Central memory CD4-positive, alpha-beta T cell (primary cell): ENCODE measurements at places on chromosomes 6 and 20.

GRCh38 chr6:7992002-7992815, 72.0 kb downstream of the BLOC1S5 start:
- DNase-seq, result no peak

DNA sequence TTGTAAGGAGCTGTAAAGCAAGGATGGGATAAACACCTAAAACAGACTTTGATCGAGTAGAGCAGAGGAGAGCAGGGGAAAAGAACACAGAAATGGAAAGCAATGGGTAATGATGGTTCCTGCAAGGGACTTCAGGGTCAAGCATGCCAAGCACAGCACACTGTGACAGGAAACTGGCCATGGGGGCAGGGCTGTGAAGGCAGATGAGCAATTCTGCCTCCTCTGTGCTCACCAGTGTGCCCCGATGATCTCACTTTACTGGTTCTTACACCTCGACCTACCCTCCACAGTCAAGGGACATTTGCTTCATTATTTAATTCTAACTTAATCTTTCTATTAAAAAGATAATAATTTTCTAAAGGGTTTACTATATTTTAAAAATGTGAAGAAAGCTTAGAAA, 21.6 kb upstream of the MYB start:
- no peak for DNase-seq

DNA sequence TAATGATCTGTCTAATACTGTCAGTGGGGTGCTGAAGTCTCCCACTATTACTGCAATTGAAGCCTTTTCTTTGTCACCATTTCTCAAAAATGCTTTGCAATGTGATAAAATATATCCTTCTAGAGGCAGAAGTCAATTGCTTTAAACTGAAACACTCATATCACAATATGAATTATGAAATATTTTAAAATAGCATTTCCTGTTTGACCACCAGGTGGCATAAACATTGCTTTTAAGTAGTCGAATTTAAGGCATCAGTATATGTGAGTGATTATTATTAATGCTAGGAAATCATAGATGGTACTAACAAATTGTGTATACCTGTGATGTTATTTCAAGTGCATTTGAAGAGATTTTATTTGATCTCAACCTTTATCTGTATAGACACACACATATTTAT, 87.5 kb downstream of the MEI4 start:
- DNase-seq, result no peak

DNA sequence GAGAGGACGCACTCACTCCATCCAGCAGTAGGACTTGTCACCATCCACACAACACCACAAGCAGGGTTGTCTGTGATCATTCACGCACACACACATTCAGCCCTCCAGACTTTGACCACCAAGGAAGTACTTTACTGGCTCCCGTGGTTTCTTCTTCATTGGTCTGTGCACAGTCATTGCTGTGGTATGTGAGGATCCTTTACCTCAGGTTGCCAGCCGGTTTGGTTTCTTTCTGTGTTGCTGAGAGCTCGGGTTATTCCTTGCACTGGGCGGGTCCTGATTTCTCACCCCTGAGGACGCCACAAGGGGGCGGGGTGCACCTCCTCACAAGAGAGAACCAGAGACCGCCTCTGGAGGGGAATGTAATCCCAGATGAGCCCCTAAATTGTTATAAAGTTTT, 11.2 kb downstream of the SLC35A1 start:
- DNase-seq, result no peak

- DNase-seq, result peak; percentile 8
These were observed 7.2 kb downstream of the GCNT2 start for GRCh38 chr6:10528158-10528981.

GRCh38 chr6:84329516-84329915, 102.1 kb upstream of the CEP162 start:
- no peak for DNase-seq

DNA sequence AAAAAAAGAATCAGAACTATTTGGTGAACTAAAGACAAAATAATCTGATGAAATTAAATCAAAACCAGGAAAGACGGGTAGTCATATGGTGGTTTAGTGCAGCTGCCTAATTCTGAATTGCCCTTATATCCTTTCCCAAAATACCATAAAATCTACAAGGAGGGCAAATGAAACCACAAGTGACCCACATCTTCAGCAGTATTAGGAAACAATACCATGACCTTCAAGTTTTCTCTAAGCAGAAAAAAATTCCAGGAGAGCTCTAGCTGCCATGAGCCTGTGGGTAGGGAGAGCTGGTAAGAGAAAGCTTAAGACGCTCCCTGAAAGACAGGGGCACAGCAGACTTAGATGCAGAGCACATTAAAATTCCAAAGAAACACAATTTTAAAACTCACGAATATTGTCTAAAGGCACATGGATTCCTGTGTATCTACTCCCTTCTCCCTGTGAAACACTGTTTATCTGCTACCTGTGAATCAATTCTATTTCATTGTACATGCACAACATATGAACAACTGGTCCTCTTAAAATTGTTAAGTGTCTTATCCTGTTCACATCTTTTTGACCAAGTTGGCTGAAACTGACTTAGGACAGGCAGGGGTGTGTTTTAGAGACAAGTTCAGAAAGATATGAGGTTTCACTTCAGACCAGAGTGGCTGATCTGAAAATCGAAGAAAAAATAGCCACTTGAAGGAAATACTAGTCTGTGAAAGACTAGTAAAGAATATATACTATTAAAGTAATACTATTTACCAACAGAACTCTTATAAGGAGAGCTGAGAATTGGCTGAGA, 153.6 kb upstream of the SHLD1 start:
- no peak for DNase-seq

- no peak for DNase-seq
These were observed 338.7 kb downstream of the HTR1B start for GRCh38 chr6:77124604-77125003.

DNA sequence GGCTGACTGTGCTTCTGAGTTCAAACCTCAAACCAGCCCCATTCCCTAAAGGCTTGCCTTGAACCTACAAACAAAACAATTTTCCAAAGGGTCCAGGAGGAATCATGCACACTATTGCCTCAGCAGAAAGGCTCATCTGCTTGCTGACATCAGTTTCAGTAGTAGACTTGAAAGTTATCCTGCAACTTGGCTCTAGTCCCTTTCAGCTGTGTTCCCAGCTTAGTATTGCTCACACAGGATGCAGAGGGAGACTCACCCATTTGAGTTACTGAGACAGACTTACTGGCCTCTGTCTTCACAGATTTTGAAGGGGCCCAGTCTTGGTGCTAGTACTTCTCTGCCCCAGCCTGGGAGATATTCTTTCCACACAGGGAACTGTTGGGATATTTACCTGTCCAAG, 38.5 kb upstream of the TFB1M start:
- no peak for DNase-seq

- no peak for DNase-seq
These were observed 94.6 kb upstream of the MAN1A1 start for GRCh38 chr6:119443993-119444641.

GRCh38 chr20:37961066-37961465, 58.1 kb downstream of the VSTM2L start:
- no peak for DNase-seq

- DNase-seq, result no peak
These were observed 164.8 kb downstream of the BACH2 start for GRCh38 chr6:90131614-90132423.

GRCh38 chr6:17381424-17382147, 11.8 kb upstream of the CAP2 start:
- DNase-seq, result no peak

GRCh38 chr20:38203337-38203980, 38.4 kb upstream of the TGM2 start:
- no peak for DNase-seq

DNA sequence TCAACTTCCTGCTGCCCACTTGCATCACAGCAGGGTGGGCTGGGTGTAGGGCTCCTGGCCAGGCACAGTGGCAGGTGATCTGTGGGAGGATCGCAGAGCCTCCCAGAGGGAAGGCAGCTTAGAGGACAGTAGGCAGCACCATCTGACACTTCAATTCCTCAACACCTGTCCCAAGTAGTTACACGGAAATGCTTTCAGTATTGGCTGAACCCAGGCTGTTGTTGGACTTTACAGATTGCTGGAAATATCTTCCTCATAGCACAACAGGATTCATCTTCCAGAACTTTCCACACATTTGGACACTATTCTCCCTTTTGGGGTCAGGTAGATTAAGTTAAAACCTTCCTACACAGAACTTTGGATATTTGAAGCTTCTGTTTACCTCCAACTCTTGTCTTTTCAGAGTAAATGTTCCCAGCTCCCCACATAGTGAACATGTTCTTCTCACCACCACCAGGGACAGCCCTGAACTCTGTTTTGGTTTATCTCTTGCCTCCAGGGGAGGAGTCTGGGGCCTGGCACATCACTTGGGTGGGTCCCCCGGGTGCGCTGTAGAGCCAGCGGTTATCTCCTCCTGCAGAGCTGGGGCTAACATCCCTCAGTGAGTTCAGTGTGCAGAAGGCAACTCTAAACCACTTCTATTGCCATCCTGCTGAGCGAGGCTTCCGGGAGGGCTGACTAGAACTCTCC, 3.5 kb upstream of the SLC22A2 start:
- no peak for DNase-seq

GRCh38 chr6:15512126-15512525, 150.7 kb downstream of the DTNBP1 start:
- DNase-seq, result no peak

DNA sequence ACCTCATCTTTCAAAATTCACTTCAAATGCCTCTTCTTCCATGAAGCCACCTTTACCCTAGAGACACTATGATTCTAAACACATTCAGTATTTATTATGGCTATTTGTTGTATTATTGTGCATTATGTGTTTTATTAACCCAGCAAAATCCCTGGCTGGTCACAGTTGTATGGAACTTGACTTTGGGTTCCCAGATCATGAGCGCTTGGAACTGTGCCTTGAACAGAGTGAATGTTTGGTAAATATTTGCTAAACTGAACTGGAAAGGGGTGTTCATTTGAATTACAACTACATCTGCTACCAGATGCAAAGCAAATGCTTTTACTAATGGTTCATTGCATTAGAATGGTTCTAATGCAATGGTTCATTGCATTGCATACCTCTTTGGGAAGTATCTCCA, 259.8 kb downstream of the PKHD1 start:
- DNase-seq, result no peak

- DNase-seq, result no peak
These were observed 194.5 kb upstream of the CDYL start for GRCh38 chr6:4581468-4582385.

DNA sequence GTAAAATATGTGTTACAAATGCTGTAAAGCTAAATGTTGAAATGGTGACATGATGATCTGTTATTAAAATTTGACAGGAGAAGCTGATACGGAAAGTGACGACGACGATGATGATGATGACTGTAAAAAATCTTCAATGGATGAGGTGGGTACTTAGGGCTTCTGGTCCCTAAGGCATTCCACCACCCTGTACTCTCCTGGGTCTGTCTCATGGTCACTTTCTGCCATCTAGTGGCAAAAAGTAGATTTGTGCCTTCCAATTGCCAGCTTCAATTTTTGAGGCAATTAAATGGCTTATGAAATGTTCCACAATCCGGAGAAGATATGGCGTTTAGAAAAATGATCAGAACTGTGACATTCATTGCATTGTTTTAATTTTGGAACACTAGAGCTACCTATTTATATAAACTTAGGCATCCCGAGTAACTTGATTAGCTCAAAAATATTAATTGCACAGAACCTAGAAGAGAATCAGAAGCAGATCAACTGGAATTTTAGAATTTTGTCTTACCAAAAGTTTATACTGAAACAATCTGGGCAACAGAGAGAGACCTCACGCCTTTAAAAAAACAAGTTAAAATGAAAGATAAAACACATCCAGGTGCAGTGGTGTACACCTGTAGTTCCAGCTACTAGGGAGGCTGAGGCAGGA, 346.5 kb upstream of the PLCB4 start:
- DNase-seq, result peak; percentile 19

- no peak for DNase-seq
These were observed 137.9 kb downstream of the AGPAT4 start for GRCh38 chr6:161135695-161136591.

DNA sequence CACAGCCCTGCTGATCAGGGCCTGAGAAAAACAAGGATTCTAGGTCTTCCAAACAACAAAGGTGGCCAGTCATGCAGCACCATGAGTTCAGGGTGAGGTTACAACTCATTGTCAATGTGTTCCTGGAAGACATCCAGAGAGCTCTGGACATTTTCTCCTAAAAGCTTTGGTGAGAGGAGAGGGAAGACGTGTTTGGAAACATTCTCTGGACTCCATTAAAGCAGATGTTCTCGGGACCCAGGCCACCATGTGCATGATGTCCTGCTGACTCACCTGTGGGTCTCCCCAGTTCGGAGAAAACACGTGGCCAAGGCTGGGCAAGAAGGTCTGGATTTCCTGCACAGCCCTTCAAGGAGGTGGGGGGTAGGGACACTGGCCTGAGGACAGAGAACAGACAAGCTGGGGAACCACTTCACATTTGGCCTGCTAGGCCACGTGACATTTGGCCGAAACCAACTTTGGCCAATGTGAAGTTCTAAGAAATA, 61.6 kb downstream of the KCNB1 start:
- no peak for DNase-seq

GRCh38 chr6:136289579-136290409, at the start of gene BCLAF1:
BCLAF1 (minus strand) TSS chr6:136289846; CDS start chr6:136279866, 9,980 bp downstream.
- peak; percentile 100 for DNase-seq

GRCh38 chr6:16196260-16196983, 42.0 kb upstream of the GMPR start:
- no peak for DNase-seq

- no peak for DNase-seq
These were observed 3.7 kb downstream of the AKAP12 start for GRCh38 chr6:151243481-151243880.

- DNase-seq, result no peak
These were observed 16.5 kb upstream of the LIN28B start for GRCh38 chr6:104940238-104940892.

DNA sequence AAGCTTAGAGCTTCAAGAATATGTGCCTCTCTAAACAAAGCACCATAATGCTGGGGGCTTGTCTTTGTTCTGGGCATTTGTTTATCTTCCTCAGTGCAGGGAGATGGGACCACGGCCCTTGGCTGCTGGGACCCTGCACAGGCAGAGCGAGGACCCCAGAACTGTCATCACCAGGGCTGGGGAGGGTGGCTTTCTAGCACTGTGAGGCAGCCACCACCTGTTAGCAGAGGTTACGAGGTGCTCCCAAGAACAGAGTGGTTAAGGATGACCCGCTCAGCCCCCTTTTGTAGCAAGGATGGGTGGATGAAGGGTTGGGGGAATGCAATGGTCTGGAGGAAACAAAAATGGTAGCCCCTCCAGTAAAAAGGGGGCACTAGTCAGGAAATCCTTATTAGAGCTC, 34.9 kb downstream of the METTL24 start:
- no peak for DNase-seq

GRCh38 chr20:23192469-23192868, 106.3 kb upstream of the CD93 start:
- no peak for DNase-seq

GRCh38 chr20:53003420-53004154, 31.4 kb downstream of the TSHZ2 start:
- DNase-seq, result no peak
